ENCODE measurements at places on chromosomes 2 and 18.

- no peak for DNase-seq
Observed at GRCh38 chr2:218323526-218324472, 31.5 kb upstream of the TMBIM1 start.

GRCh38 chr2:44389895-44390294, 28.1 kb downstream of the CAMKMT start:
- no peak for DNase-seq

DNA sequence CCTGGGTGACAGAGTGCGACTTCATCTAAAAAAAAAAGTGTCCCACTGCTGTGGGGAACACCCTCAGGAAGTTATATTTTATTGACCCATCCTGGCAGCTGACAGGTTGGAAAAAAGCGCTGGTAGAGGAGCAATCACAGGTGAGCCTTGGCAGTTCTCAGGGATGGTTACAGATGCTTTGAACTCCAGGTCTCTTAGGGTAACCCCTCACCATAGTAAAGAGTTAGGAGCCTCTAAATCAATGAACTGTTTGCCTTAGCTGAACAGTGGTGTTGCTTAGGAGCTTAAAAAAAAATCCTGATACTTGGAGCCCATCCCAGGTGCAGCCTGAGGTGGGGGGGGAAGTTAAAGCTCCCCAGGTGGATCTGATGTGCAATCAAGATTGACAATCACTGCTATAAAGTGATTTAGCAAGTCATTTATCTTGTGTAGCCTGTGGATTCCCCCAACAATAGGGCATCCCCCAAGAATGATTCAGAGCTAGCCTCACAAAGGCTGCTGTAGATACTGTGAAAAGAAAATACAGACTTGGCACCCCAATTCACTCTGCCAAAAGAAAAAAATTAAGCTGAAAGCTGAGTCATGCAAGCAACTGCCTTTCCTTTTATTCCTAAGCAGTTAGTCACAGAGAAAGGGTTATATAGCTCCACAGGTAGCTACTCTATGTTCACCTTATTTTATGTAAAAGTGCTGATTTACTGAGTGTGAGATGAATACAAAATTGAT, 14.8 kb downstream of the SLC16A14 start:
- peak; percentile 67 for DNase-seq

DNA sequence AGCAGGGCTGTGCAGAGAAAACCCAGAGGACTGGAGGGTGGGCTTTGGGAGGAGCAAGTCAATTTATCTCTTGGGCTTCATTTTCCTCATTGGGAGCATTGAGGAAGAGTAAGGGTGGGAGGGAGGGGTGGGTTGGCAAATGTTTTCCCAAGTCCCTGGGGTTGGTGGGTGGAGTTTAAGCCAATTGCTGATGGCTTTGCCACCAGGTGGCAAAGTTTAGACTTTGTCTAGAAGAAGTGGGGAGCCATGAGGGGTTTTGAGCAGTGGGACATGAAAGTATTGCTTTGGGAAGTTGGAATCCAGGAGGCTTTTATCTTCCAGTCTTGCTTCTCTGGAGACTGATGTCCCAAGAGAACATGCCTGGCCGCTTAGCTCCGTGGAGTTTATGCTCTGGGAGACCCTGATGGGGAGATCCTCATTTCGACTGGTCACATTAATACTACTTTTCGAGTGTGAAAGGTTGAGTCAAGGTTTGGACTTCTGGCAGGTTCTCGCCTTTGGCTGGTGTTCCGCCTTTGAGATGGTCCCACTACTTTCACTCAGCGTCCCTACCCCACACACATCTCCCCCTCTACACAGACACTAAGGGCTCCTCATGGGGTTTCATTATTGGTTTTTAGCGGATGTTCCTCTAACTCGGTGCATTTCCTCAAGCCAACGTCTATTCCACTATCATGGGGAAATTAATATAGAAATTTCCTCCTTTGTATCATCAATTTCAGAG, 126.7 kb downstream of the PRKCE start:
- DNase-seq = no peak

GRCh38 chr18:54950221-54950620, 9.0 kb downstream of the CCDC68 start:
- peak; percentile 35 for DNase-seq

DNA sequence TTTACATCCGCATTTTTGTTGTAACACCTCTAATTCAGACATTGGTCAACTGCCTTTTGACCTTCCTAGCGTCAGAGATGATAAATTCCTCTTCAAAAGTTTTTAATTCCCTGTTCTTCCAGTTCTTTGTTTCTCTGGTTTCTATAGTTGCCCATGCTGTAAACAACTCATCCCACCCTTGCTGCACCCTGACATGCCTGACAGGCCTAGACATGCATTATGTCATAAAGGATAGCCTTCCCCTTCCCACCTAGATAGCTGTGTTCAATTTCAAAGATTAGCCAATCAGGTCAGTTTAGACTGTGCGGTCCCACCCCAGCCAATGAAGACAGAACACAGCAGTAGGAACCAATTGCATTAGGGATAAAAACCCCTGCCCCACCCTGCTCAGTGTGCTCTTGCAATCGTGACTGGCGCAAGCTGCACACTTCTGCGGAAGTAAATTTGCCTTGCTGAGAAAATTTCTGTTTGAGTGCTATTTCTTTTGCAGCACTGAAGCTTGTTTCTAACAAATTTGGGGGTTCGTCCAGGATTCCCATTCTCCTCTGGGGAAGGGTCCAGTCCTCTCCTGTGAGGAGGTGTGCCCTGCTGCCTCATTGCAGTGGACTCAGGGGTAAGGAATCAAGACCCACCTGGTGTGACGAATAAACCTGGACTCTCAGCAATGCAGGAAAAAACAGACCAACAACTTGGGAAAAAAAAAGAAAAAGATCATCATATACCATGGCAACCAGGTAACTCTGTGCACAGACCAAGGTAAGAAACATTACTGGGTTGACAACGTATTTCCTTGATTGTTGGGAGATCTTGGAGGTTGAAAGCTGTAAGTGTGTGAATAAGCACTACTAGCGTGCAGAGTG, 9.1 kb upstream of the SAP130 start:
- no peak for DNase-seq

GRCh38 chr2:74103763-74104162, 43.9 kb downstream of the BOLA3 start:
- DNase-seq = no peak

- DNase-seq = no peak
Observed at GRCh38 chr2:229974266-229974665, 52.0 kb downstream of the FBXO36 start.

- no peak for DNase-seq
Observed at GRCh38 chr2:53989210-53989862, 18.5 kb upstream of the PSME4 start.

- no peak for DNase-seq
Observed at GRCh38 chr18:32446780-32447179, 23.9 kb downstream of the GAREM1 start.

- no peak for DNase-seq
Observed at GRCh38 chr2:194135463-194135862, 1521.6 kb upstream of the SLC39A10 start.

DNA sequence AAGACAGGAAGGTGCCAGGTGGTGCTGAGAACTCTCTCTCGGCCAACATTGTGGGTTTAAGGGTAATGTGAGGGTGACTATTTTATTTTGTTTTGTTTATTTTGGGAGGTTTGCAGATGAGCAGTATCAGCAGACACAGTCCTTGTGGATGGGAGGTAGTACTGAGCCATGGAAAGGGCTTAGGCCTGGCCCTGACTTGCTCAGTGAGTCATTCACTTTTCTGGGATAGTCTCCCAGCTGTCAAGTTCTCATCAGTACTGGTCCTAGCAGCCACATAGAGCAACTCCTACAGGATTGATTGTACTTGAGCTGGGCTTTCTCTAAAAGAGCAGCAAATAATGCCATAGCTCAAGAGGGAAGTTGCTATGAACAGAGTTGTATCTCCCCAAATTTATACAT, 175.2 kb downstream of the LOXHD1 start:
- no peak for DNase-seq

DNA sequence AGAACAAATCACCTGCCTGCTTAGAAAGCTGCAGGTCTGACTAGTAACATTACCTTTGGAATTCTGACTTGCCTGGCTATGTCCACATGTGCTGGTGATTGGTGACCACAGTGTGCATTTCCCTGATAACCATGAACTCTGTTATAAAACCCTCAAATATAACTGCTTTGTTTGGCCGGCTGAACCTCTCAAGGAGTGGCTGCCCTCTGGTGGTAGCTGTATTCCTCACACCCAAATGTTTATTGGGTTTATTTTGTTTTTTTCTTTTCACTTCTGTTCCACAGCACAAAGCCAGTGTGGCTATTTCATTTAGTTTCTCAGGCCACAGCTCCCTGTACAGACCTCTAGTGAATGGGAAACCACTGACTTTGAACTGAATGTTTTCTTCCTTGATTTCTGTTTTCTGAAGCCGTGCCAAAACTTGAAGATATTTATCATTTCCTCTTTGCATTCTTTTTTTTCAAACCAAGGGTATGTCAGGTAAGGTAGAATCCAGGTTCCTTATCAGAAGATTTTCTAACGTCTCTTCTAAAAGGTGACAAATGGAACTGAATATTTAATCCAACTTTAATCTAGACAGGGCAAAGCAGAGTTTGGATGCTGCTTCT, 549.0 kb upstream of the VRK2 start:
- peak; percentile 55 for DNase-seq

- no peak for DNase-seq
Observed at GRCh38 chr2:106579750-106580197, 92.6 kb downstream of the CD8B2 start.

DNA sequence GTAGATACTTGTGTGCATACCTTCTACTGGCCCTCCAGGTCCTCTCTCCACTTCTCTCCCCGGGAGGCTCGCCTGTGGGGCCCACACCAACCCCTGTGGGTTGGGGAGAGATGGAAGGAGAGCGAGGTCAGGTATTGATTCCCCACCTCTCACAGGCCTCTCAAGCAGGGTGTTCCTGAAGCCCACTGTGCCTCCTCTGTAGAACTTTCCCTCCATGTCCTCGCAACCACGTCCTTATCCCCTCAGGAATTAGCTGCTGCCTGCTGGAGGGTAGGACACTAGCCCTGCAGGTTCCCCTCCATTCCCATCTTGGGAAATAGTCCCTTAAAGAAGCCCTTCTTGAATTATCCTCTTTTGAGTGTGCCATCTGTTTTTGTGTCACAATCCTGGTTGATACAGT, 38.9 kb upstream of the KLF11 start:
- DNase-seq = no peak

GRCh38 chr2:148781544-148781943, 93.5 kb upstream of the KIF5C start:
- no peak for DNase-seq

GRCh38 chr2:142782942-142783443, 94.5 kb upstream of the KYNU start:
- DNase-seq = no peak

DNA sequence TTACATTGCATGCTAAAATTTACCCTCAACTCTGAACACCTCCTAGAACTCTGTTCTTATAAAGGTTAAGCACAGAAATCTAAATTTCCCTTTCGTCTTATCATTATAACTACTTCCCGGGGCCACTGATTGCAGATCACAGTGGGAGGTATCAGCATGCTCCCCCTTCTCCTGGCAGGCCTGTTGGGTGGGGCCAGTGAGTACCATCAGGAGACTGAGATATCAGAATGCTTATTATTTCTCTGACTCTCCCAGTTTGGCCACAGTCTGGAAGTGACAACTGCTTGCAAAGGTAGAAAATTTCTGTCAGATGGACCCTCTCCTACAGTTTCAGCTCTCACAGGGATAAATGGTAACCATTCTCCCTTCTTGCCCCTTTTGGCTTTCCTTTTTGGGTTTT, 62.6 kb downstream of the DSEL start:
- DNase-seq = no peak

DNA sequence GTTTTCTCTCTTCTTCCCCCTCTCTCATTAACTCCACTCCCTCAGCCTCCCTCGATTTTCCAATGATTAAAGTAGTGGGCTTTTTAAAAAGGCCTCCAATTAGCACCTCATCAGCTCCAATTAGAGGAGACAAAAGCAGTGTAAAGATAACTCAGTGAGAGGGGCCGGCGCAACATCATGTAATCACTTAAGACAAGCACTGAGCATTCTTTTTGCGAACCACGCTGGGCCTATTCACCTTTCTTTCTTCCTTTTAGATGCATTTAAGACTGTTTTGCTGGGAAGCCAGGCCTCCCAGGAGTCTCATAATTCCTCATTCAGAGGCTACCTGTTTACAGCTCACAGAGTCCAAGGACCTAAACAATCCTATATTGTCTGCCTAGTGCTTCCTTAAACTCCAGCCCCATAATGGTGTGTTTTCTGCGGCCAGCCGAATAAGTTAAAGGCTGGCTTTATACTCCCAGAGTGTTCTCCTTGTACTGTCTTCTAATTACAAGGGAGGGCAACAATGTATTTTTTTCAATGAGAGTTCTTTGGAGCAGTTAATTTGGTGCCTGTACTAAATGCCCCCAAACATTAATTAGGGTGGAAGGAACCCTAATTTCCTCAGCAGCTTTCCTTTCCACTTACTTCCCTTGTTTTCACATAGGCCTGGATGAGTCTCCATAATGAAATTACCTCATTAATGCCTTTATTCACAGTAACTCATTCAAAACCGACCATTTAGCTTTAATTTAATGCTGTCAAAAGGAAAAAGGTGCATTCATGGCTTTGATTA, 28.0 kb upstream of the LMAN1 start:
- DNase-seq = no peak

DNA sequence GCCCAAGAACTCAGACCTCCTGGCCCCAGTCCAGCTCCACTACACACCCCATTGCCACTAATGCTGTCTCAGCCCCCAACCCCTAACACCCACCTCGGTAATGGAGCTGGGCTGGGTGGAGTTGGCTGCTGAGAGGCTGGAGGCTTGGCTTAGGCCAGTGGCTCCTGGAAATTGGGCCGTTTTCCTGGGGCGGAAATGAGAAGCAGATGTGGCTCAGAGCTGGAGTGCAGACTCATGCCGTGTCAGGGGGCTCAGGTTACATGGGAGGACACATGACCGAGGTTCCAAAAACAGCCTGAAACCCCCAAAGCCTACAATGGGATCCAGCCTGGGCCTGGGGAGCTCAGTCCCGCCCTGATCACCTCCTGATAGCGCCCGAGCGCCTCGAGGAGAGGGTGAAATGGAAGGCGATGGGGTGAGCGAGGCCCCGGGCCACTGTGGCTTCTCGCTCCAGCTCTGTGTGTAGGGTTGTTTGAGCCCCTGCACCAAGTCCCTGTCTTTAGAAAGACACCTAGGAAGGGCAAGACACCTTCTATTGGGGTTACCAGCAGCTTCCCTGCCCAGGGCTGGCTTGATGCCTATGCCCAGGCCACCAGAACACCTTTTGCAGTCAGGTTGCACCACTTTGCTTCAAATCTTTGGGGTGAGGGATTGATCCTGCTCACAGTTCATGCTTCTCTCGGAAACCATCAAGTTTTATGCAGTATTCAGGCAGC, 175.7 kb upstream of the HAAO start:
- DNase-seq = no peak

GRCh38 chr2:191158193-191158592, 7.4 kb upstream of the STAT4 start:
- no peak for DNase-seq

DNA sequence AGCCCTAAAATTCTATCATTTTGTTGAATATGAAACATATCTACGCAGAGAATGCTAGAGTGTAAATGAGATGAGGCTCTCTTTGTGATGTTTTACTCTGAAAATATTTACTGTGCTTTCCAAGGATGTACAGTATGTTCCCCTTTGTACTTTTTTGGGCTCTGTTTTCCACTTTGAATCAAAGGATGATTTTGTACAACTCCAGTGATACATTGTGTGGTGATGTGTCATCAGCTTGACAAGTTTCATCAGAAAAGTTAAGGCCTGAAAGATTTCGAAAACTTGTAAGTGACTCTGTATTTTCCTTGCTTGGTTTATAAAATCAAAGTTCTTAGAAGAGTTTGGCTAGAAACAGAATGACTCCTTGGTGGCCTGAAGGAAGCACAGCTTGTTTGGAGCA, 206.3 kb downstream of the LTBP1 start:
- no peak for DNase-seq

- DNase-seq = no peak
Observed at GRCh38 chr2:148483665-148484064, 160.9 kb upstream of the EPC2 start.

All from activated naive CD4-positive, alpha-beta T cell treated with anti-CD3 and anti-CD28 coated beads for 36 hours (primary cell).